ENCODE measurements at places on chromosomes 12 and 14. TPM values are rescaled to one million over a fixed set of nuclear protein-coding genes. Genes with fewer than 3 reads are reported as not detected.

The CRIP2 gene
- 8.8 TPM for polyA plus RNA-seq

The RAB3IP gene
- polyA plus RNA-seq, result 26.9 TPM

The SLC17A8 gene
- polyA plus RNA-seq, result 0.48 TPM

The CTDSP2 gene
- 4.2 TPM for polyA plus RNA-seq

The ORAI1 gene
- not detected for polyA plus RNA-seq

The DTX1 gene
- polyA plus RNA-seq, result 13.5 TPM

The KRT78 gene
- not detected for polyA plus RNA-seq

The ESPL1 gene
- polyA plus RNA-seq, result not detected

The OAS2 gene
- polyA plus RNA-seq, result 0.34 TPM

The SCYL2 gene
- polyA plus RNA-seq, result 27.0 TPM

The PAX9 gene
- polyA plus RNA-seq, result not detected

The CMA1 gene
- polyA plus RNA-seq, result not detected

The CABP1 gene
- 13.1 TPM for polyA plus RNA-seq

The SIX1 gene
- not detected for polyA plus RNA-seq

The TNFAIP2 gene
- 45.9 TPM for polyA plus RNA-seq

The PELI2 gene
- polyA plus RNA-seq, result 1.7 TPM

The PPP4R4 gene
- polyA plus RNA-seq, result 101 TPM

The LRP1-AS gene
- not detected for polyA plus RNA-seq

The SOAT2 gene
- polyA plus RNA-seq, result not detected

The SDR9C7 gene
- polyA plus RNA-seq, result 0.54 TPM

The CAPZA3 gene
- not detected for polyA plus RNA-seq

The CHGA gene
- polyA plus RNA-seq, result not detected

The MED13L gene
- polyA plus RNA-seq, result 24.5 TPM

The MYH7 gene
- polyA plus RNA-seq, result not detected

The USP44 gene
- 2.6 TPM for polyA plus RNA-seq

The CDKL1 gene
- 2.6 TPM for polyA plus RNA-seq

The ACOT6 gene
- polyA plus RNA-seq, result not detected

All from Purkinje cell (primary cell).